MM.1S (cell line): ENCODE measurements at places on chromosomes 7 and 10.

DNA sequence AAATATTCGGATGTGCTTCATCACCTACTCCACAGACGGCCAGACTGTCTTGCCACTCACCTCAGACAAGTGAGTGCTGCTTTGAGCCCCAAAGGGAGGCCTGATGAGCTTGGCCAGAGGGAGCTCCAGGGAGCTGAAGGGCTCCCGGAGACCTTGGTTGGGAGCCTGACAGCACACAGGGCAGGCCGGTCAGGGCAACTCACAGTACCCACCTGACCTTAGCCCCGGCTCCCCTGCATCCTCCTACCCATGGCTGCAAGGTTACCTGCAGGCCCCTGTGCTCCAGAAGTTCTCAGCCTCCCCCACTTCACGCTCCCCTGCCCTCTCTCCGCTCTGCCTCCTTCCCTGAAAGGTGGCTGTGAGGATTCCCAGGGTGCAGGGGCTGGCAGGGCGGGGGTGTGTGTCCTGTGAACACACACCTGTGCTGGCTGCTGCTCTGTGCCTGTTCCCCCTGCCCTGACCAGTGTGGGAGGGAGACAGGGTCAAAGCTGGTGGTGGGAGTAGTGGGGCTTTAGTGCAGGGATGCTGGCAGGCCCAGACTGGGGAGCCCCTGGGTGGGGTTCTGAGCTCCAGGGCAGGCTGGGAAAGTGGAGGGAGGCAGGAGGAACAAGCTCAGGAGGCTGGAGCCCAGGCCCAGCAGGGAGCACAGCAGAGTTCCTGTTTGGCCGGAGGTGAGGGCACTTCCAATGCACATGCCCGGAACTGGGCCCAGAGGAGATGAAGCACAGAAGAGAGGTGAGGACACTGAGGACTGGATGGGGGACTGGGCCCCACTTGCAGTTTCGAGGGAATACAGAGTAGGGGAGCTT is 7.2 kb downstream of the ANTXRL start:
- no peak for DNase-seq

DNA sequence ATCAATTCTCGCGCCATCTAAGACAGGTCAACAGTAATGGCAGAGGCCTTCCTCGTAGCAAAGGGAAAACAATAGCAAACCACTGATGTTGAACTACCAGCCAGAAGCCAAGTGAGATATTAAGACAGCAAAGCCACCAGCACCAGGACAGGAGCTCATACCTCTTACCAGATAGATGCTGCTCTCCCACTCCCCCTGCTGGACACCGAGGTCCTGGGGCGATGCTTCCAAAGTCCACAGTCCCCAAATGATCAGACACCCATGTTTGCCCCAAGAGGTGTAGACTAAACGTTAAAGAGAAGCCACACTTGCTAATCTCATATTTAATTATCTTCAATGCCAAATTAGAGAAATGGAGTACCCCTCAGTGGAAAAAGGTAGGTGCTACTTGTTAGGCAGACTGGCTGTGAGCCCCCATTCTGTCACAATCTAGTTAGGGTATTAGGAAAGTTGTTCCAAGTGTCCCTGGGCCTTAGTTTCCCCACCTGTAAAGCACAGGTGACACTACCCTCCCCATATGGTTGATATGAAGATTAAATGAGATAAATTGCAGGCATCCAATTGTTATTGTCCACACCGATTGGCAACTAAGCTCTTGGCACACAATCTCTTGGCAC is 39.9 kb downstream of the TOMM7 start:
- peak; percentile 66 for DNase-seq

GRCh38 chr10:44281089-44281613 is 103.7 kb downstream of the CXCL12 start:
- no peak for DNase-seq

- DNase-seq, result no peak
Observed at GRCh38 chr10:35848412-35848811, 206.3 kb upstream of the FZD8 start.

DNA sequence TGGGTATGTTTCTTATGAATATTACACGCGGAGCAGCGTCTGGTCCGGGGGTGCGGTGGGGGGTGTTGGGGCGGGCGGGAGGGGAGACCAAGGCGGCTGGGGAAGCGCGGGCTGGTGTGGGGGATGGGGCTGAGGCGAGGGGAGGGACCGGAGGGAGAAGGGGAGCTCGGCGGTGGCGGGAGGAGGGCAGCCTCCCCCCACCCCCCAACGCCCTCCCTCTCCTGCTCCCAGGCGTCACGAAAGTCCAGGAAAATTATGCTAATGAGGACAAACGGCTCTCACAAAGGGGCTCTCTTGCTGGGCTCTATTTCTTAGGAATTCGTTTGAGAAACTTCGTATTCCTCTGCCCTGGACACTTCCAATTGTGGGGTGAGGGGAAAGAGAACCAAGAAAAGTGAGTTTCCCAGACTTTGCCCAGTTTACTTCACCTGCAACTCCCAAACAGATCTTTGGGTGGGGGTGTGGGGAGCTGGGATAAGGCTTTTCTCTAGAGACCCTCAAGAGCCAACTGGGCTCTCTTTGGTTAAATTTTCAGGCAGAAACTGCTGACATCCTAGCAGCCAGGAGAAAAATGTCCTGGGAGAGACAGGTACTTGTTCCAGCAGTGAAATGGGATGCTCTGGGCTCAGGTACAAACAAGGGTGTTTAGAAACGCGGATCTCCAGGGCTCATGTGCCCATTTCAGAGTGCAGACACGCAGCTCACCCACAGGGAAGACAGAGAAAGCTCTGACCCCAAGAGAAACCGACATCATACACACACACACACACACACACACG is 11.7 kb upstream of the HOXA2 start:
- DNase-seq, result no peak

DNA sequence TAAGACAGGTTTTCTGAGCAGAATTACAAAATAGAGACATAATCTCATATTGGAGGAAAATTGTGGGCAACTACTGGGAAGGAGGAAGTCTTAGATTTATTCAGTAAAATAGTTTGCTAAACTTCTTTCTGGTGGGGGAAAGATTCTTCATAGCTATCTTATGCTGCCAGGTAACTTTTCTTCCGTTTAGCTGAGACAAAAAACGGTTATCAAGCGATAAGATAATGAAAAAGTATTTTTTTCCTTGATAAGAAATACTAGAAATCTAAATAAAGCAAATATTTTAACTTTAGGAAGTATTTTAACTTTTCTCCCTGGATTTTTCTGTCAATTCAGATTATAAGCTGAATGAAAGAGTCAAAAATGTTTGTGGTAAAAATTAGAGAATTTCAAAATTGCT is 52.3 kb downstream of the JMJD1C start:
- no peak for DNase-seq
